ENCODE measurements at places on chromosomes 6 and 20.

DNA sequence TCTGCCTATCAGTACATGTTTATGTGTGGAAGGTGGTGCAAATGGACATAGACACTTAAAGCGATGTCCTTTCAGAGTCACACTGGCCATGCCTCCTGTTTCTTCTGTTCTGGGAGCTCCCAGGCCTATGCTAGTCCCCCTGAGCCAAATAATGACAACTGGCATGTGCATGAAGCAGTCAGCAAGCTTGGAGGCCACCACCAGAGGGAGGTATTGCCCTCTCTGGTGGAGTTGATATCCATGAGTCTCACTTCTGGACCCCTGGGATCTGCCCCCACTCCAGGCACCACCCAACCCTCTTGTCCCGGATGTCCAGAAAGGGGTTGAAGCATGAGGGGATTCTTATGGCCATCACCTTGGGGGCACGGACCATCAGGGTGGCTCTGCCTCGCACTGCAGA, 172.2 kb downstream of the AIG1 start:
- DNase-seq: peak; percentile 15

- no peak for DNase-seq
Measured at GRCh38 chr6:42120895-42121865, 21.2 kb downstream of the C6orf132 start.

DNA sequence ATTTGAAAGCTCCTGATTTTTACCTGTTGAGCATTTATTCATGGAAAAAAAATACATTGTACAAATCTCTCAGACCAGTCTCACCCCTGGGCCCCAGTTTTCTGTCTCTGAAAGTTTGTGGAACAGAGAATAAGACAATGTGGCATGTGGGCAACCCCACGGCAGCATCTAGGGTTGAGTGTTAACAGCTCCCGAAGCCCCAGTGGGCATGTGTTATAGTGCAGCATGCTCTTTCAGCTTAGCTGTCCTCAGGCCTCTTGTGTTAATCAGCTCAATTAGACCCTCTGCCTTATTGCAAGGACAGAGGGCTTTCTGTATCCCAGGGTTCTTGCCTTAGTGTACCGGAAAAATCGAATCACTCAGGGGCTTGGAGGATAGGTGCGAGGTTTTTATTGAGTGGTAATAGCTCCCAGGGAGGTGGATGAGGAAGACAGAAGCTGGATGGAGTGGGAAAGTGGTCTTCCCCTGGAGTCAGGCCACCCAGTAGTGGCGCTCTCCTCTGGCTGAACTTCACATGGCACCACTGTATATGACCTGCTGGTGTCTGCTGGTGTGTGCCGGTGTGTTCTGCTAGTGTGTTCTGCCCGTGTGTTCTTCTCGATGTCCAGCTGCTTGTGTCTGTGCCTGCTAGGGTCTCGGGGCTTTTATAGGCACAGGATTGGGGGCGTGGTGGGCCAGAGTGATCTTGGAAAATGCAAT, 382.8 kb downstream of the EPM2A start:
- no peak for DNase-seq

DNA sequence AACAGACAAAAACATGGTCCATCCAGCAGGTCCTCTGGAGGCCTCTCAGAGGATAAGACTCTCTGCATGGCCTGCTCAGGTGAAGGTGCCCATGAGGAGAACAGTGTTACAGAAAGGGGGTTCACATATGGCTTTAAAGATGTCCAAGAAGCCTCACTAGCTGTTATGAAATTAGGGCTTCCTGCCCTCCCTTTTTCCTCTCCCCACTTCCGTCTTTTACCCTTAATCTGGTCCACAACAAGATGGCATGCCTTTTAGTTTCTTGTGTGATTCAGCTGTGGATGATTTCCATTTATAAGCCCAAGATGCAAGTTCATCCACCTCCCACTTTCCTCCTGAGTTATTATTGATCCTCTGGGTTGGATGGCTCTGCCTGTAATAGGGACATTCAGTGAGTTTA, 14.0 kb downstream of the GCNT2 start:
- DNase-seq: no peak

DNA sequence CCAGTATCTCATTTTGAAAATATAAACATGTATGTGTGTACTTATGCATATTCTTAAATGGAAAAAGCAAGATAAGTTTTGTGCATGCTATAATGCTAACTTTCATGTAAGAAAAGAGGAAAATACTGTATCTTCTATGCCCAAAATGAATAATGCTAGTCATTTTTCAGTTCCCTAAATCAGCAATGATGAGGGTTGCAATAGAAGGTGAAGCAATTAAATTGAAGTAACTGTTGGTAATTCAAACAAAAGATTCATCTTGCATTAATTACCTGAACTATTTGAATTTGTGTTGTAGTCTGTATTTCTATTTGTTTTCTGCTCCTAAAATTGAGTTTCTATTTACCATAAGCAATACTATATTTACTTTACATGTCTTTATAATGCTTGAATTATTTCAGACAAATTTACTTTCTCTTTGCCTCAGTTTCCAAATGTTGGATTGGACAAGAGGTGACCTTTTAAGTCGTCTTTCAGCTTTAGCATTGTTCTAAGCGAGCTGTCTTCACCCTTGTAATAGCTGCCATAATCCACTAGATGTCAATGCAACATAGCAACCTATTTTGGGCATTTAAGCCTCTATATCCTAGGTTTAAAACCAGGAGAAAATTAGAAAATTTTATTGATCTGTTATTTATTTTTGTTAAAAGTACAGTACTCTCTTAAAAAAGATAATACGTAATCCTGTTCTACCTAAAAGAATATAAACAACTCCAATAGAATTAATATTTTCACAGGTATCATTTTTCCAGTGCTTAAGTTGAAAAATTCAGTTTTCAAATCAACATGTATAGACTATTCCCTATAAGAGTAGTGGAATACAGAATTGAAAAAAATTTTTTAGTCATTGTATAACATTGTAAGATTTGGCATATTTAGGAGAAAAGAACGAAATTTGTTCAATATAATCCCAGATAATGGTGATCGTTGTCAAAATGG, 52.3 kb upstream of the IFNGR1 start:
- peak; percentile 51 for DNase-seq

- DNase-seq: peak; percentile 11
Measured at GRCh38 chr20:11585752-11586352, 331.8 kb upstream of the BTBD3 start.

DNA sequence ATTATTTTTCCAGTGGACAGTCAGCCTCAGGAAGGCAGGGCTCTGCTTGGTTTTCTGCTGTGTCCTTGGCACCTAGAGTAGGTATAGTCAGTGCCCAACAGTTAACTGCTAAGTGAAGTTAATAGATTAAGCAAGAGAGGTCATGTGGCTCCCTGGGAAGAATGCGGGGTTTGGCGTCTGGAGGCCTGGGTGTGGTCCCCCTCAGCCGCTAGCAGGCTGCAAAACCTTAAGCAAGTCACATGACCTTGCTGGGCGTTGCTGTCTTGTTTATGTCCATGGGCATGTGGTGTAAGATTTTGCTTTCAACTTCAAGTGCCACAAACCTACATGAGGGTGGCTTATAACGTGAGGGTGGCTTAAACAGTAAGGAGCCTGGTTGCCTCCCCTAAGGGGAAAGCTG, 75.5 kb upstream of the SCP2D1 start:
- no peak for DNase-seq

DNA sequence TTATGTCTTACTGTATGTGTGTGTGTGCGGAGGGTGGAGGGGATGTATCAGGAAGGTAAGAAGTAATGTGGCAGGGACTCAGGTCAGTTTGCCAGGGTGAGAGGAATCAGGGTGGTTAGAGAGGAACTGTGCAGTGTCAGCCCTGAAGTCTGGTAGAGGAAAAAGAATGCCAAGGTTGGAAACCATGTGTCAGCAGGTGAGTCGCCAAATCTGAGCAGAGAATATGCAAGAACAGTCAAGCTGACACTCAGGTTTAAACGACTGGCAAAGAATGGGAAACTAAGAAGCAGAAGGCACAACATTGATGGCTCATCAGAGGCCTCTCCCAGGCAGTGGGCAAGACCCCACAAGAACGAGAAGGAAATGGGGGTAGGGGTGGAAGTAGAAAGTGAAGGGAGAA, 107.5 kb upstream of the TBX18 start:
- DNase-seq: no peak

DNA sequence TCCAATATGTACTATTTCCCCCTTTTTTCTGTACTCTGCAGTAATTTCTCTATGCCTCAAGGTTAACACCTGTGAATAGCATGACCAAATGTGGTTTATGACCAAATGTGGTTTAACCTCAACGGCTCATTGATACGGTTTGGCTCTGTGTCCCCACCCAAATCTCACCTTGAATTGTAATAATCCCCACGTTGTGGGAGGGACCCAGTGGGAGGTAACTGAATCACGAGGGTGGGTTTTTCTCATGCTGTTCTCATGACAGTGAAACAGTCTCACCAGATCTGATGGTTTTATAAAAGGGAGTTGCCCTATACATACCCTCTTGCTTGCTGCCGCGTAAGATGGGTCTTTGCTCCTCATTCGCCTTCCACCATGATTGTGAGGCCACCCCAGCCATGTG, 18.7 kb downstream of the DEK start:
- no peak for DNase-seq

GRCh38 chr20:64151633-64152530, 12.4 kb upstream of the MYT1 start:
- DNase-seq: no peak

DNA sequence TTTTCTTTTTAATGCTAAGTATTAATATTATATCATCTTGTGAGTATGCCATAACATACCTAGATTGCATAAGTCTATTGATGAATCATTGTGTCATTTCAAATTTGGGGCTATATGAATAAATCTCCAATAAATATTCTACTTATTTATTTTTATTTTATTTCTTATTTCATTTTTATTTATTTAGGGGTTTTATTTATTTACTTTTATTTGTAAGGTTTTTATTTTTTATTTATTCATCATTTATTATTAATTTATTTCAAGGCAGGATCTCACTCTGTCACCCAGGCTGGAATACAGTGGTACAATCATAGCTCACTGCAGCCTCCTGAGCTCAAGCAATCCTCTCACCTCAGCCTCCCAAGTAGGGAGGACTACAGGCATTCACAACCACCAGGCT, 36.3 kb downstream of the BMP5 start:
- DNase-seq: no peak

DNA sequence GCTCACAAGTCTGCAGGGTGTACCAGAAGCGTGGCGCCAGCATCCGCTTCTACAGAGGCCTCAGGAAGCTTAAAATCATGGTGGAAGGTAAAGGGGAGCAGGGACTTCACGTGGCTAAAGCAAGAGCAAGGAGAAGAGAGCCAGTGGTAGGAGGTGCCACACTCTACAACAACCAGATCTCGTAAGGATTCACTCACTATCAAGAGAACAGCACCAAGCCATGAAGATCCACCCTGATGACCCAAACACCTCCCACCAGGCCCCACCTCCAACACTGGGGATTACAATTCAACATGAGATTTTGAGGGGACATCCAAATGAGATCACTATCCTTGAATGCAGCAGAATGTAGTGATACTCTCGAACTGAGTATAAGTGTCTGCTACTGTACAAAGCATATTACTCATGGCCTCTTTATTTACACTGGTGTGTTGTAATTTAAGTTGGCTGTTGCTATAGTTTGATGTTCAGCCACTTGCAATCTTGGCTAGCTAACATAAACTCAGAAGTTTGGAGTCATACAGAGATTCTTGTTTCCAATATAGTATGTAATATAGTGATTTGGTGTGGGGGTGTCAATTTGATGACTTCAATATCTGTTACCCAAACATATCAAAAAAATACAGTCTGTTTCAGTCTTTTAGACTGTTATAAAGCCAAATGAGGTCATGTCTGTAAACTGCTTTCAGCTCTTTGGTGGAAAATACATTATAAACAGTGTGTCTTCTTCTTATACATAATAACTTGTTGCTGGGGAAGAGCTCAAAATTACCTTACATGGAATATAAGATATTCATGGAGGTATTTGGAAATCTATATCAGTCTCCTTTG, 39.4 kb upstream of the MYLIP start:
- peak; percentile 20 for DNase-seq

DNA sequence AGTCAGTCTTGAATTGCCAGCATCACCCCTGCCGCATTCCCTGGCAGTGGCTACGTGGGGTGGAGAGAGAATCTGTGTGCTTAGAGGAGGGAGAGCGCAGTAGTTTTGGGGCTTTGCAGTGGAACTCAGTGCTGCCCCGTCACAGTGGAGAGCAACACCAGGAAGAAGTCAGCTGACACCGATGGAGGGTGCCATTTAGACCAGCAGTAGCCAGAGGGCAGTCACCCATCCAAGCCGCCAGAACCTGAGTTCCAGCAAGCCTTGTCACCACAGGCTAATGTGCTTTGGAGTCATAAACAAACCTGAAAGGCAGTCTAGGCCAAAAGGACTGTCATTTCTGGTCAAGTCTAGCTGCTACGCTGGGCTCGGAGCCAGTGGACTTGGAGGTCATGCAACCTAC, 22.0 kb upstream of the PERP start:
- DNase-seq: no peak

- no peak for DNase-seq
Measured at GRCh38 chr6:25175681-25176080, 103.5 kb upstream of the CARMIL1 start.

DNA sequence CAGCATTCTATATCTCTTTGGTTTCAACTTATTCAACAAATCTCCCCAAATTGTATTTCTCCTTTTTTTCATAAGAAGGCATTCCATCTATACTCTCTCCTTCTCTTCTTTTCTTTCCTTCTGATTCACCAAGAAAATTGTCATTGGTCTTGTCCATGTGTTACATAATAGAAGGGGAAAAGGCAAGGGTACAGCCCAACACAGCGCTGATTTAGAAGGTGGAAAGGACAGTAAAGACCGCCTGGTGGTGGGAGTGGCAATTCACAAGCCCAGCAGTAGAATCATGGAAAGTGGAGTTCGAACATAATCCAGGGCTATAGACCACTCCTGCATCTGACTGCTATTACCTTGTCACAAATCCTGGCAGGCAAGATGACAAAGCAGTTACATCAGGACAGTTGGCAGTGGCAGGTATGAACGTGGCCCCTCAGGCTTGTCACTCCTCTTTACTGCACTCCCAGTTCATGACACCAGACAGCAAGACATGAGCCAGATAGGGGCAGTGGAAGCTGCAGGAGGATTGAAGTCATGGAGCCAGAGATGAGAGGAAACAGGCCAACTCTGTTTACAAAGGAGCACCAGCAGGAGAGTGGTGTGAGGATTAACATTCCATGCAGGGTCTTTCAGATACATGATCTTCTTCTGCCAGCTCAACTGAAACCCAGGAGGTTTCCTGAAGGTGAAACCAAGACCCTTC, 2.1 kb upstream of the TNFAIP3 start:
- DNase-seq: no peak

All from fibroblast of skin of right quadriceps (primary cell).